Tongue (tissue), 3 donors: ENCODE measurements at places on chromosomes 5 and 9. TPM values are rescaled to one million over a fixed set of nuclear protein-coding genes. Genes with fewer than 3 reads are reported as not detected.

GRCh38 chr9:37302277-37302676 is 120.2 kb upstream of the GRHPR start:
- no peak for DNase-seq

DNA sequence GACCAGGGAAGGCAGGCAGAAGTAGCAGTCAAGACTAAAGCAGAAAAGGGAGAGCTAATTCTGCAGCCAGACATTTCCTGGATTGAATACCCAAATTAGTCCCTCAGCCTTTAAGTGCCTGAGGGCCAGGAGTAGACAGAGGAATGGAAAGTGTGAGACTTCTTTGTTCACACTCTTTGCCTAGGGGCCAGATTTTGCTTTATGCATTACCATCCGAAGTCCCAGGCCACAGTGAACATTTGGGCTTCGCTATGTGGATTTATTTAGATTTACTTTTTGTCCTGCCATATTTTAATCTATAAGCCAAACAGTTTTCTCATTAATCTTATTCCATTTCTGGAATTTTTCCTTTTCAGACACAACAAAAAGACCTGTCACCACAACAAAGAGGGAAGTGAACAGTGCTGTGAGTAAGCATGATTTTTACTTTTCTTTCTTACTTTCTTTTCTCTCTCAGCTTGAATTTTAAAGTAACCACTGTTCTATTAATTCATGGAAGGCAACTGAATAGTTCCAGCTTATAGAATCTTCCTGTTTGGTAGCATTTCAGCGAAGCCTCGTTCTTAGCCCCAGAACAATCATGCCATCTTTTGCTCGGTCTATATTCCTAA is 52.6 kb downstream of the PDCD1LG2 start:
- no peak for DNase-seq

DNA sequence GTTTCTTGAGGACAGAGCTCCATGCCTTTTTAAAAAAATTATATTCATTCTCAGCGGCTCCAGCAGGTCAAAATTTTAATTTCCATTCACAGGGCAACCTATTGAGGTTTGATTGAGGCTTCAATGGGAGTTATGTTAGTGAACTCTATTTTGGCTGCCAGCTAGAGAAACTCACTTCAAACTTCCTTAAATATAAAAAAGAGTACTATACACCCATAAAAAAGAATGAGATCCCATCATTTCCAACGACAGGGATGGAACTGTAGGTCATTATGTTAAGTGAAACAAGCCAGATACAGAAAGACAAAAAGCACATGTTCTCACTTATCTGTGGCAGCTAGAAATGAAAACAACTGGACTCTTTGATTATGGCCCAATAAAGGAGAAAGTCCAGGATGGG is 176.8 kb upstream of the IL12B start:
- no peak for DNase-seq

GRCh38 chr9:136648751-136649150 is 14.0 kb upstream of the EGFL7 start:
- peak; percentile 48 for DNase-seq

DNA sequence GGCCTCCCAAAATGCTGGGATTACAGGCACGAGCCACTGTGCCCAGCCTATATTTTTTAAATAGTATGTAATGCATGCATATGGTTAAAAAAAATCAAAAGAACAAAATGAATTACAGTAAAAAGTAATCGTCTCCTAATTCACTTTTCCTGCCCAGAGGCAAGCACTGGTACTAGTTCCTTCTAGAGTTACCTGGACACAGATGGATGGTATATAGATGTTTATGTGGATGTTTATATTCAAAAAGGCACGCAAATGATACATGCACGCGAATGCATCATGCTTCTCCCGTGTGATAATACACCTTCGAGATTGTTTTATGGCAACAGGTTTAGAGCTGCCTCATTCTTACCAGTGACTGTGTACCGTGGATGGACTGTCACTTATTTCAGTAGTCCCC is 21.4 kb downstream of the ABL1 start:
- DNase-seq, result no peak

DNA sequence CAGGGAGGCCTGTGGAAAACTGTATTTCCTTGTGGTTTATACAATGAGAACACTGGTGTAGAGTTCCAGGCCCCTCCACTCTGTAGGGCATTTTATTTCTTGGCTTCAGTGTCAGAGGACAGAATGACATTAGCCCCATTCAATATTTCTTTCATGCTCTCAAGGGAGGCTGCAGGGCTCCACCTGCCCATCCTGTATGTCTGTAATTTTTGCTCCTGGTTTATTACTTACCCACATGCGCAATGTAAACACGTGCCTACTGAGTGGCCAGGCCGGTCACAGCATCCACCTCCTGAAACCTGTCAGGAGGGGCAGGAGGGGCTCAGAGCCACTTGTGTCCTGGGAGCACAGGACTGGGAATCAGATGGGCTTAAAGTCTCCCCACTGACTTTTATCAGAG is 82.4 kb downstream of the GADD45G start:
- no peak for DNase-seq

DNA sequence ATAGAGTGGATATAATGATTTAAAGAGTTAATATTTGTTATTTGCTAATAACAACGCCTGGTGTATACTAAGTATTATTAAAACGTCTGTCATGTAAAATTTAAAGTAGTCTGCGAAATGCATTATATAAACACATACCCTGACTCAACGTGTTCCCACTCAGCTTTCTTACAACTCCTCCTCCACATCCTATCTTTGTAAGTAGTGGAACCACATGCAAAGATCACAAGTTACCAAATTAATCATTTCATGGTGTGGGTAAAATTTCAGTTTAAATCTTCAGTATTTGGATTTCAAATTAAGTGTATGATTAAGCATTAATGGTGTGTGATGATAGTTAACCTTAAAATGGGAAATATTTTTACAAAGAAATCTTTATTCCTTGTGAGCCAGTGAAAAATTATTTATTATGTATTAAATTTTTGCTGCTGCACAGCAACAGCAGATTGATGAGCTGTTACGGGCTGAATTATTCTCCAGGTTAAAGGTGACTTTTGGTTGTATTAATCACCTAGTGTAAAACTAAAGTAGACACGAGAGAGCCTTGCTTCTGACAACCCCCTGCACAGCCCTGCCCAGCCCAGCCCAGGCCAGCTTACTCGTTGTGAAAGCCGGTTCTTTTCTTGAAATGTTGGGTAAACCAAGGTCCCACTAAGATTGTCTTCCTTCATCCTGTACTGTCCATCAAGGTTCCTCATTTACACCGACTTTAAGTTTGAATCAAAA is 373.5 kb downstream of the DTWD2 start:
- no peak for DNase-seq

DNA sequence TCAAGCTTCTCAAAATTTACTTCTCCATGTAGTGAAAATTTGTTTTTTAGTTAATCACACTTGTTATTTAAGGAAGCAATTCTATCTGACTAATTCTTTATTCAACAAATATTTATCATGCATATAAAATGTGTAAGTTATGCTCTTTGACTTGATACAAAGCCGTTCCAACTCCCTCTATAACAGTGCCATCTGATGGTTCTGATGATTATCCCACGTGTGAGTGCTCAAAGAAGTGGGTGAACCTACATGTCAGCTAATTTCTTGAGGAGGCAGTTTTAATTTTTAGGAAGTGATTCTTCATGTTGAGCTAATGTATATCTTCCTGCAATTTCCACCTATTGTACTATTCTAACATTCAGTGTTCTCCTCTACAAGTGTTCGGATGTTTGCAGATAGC is 88.8 kb upstream of the BRINP1 start:
- DNase-seq, result no peak

The LHX3 gene
- total RNA-seq, result not detected

DNA sequence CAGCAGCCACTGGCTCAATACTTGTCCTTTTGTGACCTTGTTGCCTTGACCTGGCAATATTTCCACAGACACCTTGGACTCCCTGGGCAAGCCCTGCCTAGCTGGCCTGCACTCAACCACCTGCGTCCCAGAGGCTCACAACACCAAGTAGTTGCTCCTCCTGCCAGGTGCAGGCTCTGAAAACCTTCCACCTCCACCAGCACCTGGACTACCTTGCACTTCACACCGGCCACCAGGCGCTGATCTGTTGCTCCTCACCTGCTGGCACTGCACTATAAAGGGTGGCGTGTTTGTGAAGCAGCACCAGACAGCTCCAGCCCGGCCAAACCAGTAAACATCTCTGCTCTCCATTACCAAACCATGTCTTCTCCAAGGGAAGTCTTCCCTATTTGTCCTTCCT is 997.7 kb downstream of the PTPRD start:
- no peak for DNase-seq

DNA sequence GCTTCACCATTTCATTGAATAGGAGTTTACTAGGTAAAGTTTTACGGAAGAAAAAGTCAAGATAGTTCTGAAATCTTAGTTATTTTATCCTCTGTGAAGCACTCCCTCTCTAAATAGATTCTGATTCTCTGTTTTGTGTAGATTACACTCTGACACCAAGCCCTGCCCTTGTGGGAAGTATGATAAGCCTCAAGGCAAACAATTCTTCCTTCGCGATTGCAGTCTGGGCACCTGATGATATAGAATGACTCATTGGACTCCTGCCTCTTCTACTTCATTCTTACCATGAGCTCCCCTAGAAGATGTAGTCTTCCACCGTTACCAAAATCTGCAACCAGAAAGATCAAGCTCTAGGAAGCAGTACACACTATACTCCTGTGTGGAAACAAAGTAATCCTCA is 626.9 kb upstream of the PTGER4 start:
- DNase-seq, result no peak

DNA sequence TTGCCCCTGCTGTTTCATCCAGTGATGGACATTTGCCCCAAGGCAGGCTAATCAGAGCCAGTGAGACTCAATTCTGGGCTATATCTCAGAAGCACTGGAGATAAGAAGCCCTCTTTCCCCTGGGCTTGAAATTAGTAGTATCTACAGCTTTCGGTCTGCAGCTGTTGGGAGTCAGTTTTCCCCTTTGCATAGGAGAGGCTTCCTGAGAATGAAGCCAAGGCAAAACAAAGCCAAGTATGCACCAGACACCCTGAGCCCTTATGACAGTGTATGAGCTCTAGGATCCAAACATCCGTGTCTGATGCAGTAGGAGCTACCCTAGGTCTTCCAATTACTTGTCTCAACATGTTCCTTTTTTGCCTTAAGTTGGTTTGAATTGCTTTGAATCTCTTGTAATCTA is 79.2 kb upstream of the PANK3 start:
- peak; percentile 66 for DNase-seq

DNA sequence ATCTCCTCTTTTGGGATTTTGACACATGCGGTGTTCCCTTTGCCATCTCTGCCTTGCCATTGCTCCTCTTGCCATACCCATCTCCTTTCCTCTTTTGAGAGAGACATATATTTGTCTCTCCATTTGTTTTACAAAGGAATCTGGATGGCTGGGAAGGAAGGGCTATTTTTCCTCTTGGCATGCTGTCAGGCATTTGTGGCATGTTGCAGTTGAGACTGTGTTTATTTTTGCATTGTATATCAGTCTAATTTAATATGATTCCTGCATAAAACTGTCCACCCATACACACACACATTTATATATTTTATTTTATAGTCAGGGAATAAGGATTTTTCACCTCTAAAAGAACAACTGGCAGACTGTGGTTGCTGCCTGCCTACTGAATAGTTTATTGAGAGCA is 1105.8 kb upstream of the SEMA6A start:
- peak; percentile 57 for DNase-seq

DNA sequence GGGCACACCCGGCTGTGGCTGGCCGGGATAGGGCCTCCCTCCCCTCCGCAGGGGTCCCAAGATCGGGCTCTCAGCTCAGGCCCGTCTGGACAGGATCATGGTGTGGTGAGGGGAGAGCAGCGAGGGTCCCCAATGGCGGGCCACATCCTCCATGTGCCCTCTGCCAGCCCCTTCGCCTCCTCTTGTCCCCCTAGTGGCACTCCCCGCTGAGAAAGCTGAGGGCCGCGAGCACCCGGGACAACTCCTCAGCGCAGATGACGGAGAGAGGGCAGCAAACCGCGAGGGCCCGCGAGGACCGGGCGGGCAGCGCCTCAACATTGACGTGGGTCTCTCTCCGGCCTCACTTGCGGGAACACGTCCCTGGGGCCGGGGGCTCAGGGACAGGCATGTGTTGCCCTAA is 24.6 kb downstream of the NKD2 start:
- DNase-seq, result no peak

The CCDC192 gene
- total RNA-seq, result 0.31 TPM
